NCI-H69 (cell line): ENCODE measurements at places on chromosomes 2 and 18.
A peak's percentile ranks its signal among the peaks of the same experiment; 100 is the strongest.

DNA sequence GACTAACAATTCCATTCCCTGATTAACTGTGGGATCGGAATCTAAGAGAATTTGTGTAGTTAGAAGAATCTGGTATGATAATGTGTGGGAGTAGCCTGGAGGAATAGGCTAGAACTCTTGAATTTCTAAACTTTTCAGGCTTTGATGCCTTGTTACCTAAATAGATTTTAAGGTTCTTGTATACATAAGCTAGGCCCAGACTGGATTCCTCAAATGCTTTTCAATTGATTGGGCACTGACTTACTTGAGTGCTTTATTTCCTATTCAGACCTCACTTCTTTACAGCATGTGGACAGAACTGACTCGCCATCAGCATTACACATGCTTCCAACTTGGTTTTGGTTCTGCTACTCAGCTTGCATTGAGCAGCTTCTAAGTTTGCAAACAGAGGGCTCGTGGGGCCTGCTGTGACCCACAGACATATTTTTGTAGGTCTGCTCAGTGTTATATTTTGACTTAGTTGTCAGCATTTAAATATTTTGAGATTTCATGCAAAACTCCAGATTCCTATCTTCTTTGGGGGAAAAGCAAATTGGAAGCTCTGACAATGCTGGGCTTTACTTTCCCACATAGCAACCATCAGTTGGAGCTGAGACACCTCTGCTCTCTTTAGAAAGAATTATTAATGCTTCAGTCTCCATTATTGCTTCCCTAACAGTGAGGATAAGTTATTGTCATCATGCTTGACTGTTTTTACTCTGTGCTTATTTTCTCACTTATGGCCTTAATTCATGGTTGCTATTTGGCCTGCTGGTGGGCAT is 5.7 kb downstream of the PARD3B start:
- DNase-seq = no peak

GRCh38 chr2:75607988-75608683 is 38.4 kb upstream of the MRPL19 start:
- DNase-seq = peak; percentile 26

GRCh38 chr18:33404244-33404873 is 36.2 kb downstream of the CCDC178 start:
- peak; percentile 51 for DNase-seq

DNA sequence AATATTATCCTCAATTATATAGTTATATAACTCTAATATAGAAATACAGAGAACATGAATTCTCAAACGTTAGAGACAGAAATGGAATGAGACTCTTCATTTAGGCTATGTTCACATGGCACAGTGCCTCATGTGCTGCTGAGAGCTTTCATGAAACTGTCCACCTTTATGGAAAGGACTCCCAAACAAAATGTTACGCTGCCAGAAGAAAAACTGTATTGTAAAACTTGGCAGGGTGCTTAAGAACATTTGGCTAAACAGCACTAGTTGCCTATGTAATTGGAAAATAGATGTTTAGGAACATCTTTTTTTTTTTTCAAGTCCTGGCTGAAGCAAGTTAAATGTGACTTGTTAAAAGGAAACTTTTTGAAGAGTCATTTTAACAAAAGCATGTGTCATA is 396.0 kb downstream of the ERBB4 start:
- DNase-seq = no peak

- DNase-seq = no peak
These were observed 15.9 kb downstream of the DYM start for GRCh38 chr18:49444581-49444980.

DNA sequence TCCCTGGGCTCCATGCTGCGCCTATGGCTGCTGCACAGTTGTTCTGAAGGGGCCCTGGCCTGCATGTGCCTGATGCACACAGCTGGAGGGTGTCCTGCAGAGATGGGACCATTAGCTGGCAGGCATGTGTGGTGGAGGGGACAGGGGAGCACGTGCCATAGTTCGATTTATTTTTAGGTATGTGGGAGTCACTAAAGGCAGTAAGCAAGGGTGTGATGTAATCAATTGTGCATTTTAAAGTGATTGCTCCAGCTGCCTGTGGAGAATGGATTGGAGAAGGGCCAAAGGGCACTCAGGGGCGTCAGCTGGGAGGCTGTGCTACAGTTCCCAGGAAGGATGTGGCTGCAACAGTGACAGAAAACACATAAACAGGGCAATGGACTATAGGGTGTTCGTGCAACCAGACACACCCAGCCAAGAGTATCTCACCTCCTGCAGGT is 205.1 kb downstream of the ARL4C start:
- peak; percentile 57 for DNase-seq

GRCh38 chr2:120883607-120884440 is 148.2 kb downstream of the GLI2 start:
- no peak for DNase-seq

DNA sequence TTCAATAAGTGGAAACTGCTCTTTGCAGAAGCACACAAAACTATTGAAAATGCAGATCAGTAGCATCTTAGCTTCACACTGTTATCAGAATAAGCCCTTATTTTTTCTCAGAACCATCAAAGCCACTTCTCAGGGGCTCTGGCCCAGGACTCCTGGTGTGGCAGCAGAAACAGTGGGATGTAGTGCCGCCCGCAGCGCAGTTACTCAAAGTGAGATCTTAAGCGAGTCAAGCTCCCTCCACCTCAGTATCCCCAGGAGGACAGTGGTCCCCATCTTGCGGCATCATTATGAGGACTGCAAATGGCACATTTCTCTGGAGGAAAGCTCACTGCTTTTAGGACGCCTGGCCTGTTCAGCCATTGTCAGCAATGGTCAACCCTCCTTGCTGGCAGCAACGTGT is 60.0 kb downstream of the MBP start:
- DNase-seq = no peak

- DNase-seq = no peak
These were observed 19.4 kb upstream of the SELENOI start for GRCh38 chr2:26326514-26326913.

GRCh38 chr2:60480089-60480773 is 73.2 kb downstream of the BCL11A start:
- DNase-seq = peak; percentile 6

DNA sequence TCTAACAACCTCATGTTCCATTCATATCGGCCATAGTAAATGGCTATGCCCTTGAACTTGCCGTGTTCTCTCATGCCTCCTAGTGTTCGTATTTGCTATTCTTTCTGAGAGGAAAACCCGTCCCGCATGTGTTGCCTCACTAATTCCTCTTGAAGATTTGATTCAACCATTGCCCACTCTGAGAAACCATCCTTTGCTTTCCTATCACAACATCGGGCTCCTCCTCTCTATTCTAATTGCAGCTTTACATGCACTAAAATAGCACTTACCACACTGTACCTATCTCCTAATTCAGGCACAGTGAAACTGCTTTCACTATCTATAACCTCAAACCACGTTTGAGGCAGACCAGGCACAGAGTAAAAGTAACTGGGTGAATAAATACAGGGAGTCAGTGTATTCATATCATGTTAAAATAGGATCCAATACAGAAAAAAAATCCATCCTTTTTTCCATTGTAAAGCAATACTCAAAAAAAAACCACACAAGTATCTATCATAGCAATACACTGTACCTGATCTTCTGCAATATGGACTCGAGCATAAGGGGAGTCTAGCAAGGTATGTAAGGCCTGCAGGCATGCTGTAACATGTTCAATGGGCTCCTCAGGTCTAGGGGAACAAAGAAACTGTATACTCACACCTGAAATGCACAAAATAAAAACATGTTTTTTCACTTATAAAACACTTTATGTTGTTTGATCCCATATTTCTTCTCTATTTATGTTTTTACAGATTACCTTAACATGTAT is 39.0 kb upstream of the STRN start:
- DNase-seq = peak; percentile 24

DNA sequence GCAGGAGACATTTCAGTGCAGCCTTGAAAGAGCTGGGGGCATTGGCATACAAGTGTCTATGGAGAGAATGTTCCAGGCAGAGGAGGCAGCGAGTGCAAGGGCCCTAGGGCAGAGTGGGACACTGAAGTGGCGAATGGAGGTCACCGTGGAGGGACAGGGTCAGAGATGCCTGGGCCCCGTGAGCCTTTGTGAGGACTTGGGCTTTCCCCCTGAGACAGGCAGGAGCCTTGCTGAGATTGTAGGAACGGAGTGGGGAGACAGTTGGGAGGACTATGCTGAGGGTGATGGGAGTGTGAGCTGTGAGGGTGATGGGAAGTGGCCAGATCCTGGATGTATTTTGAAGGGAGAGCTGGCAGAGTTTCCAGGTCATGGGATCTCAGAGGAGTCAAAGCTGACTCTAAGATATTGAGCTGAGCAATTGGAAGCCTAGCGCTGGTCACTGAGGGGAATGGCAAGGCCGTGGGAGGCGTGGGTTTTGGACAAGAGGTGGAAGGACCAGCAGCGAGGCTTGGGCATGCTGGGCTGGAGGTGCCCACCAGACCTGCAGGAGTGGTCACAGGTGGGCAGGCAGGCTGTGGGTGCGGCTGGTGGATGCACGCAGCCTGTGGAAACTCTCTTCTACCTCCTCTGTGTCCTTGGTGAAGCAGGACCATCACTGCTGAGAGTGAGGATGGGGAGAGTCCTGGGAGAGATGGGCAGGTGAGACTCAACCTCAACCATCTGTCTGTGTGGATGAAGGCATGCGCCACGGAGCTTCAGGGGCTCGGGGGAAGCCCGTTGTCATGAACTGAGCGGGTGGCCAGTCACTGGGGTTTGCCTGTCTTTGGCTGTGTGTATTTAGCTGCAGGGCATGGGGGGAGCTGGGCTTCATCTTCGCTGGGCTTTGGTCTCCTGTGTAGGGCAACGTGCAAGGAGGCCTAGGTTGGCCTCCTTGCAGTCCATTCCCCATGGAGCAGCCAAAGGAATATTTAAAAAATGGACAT is 241.2 kb upstream of the HS6ST1 start:
- no peak for DNase-seq

DNA sequence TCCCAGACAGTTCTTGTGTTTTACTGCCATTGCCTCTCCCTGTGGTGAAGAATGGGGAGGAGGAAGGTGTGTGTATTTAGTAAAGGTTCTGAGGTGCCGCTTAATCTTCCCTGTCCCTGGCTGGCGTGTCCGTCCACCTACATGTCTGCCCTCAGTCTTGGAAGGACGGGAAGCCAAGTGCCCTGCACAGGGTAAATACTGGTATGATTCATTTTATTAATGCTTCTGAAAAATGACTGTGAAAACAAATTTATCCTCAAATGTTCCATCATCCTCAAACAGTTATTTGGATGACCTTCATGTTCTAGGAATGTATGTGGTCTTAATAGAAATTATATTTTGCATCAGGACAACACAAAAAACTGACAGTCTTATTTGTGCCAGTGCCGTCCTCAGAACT is 6.6 kb downstream of the EPAS1 start:
- no peak for DNase-seq

GRCh38 chr2:60966507-60967405 is 50.8 kb upstream of the PEX13 start:
- DNase-seq = no peak
